ENCODE measurements at places on chromosomes 4 and X. TPM values are rescaled to one million over a fixed set of nuclear protein-coding genes. Genes with fewer than 3 reads are reported as not detected.

- peaks cover 4% of the 10 kb centered on the region for H3K27me3 ChIP-seq
- DNase-seq, result no peak
- peaks cover 8% of the 10 kb centered on the region for H3K4me1 ChIP-seq
- H3K36me3 ChIP-seq, result no peaks in the 10 kb centered on the region
- H3K4me3 ChIP-seq, result no peak overlapping the region
These were observed 108.6 kb downstream of the DHX15 start for GRCh38 chr4:24475756-24476155.

The MID2 gene
- total RNA-seq, result 5.1 TPM

The GPR101 gene
- total RNA-seq, result not detected

GRCh38 chrX:106201502-106202178 lies 33.5 kb downstream of the PWWP3B start:
- peaks cover 9% of the 10 kb centered on the region for H3K4me1 ChIP-seq
- H3K27me3 ChIP-seq, result no peaks in the 10 kb centered on the region
- H3K4me3 ChIP-seq, result no peak overlapping the region
- DNase-seq, result no peak
- H3K27ac ChIP-seq, result no peak overlapping the region

GRCh38 chr4:93731456-93731855 lies 97.1 kb upstream of the ATOH1 start:
- H3K4me3 ChIP-seq, result no peak overlapping the region
- H3K4me1 ChIP-seq, result no peaks in the 10 kb centered on the region
- no peaks in the 10 kb centered on the region for H3K27me3 ChIP-seq
